ENCODE measurements at places on chromosomes 6 and 20.

DNA sequence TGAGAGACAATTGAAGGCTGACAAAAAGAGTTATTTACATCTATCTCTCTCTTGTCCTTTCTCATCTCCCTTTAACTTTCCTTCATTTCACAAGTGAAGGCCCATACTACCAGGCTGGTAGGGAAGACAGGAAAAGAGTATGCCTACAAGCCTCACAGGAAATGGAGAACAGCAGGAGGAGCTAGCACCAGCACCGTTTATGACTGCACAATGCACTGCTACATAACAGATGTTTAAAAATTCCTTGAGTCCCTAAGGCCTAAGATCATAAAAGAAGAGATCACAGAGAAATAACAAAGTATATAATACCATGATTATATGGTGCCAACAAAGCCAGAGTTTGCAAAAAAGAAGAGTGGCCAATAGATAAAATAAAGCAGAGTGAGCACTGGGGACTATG, 194.8 kb downstream of the UNC5CL start:
- no peak for DNase-seq

GRCh38 chr6:451336-451735, 59.8 kb downstream of the IRF4 start:
- no peak for DNase-seq

DNA sequence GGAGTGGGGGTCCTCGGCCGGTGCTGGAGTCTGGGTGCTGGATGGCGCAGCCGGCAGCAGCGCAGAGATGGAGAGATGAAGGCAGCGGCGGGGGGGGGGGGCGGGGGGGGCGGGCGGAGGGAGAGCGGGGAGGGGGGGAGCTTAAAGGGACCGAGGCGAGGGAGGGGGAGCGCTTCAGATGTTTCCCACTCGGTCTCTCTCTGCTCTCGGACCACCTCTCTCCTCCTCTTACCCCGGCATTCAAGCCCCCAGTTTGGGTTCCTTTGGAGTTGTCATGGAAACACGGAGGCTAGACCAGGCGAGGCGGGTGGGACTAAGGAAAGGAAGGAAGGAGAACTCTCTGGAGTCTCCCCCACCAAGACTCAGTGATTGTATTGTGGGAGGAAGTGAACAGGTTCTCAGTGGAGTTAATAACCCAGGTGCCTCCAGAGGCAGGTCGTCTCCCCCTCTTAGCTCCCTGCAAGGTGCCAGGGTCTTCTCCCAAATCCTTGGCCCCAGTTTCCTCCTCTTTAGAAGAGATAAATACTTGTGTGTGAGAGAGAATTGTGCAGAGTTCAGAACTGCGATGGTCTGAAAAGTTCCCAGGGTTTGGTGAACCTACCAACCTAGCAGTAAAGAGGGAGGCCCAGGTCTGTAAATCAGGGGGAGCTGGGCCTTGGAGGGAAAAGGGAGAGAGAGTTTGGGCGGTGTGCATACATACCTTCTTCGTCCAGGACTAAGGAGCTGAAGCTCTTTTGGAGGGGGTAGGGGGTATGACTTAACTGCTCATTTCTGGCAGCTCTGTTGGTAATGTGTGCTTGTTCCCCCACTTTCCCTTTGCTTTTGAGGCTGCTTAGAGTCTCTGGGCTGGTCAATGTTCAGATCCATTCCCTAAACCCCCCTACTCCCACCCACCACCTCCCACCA, at the start of gene PRRT1:
TSS of gene PRRT1 (minus strand) at position 77 of the 906 bp plus-strand sequence. CDS start 112 bp downstream, outside the sequence.
- no peak for DNase-seq

DNA sequence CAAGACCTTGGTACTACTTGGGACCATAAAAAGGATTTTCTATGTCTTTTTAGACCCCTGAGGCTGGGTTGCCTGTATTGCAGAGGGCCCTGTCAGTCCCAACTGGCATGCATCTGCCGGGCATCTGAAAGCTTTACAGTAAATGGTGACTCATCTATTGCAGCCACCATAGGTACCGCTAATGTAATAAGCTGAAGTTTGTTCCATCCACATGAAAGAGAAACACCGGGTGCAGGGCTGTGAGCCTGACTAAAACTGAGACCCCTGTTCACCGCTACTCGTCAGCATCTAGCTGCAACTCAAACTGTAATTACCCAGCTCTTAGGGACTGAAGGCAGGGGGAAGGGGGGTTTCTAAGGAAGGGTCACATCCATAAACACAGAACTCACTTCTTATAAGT, 49.5 kb downstream of the TRERF1 start:
- DNase-seq: no peak

- DNase-seq: no peak
These were observed 46.5 kb downstream of the NFATC2 start for GRCh38 chr20:51495921-51496545.

- DNase-seq: no peak
These were observed 580.3 kb downstream of the TENT5A start for GRCh38 chr6:81172056-81172740.

GRCh38 chr20:750801-751200, 17.5 kb downstream of the SLC52A3 start:
- no peak for DNase-seq

Data from NCI-H748 treated with DMSO at 0.1 percent for 48 hours (cell line).